ENCODE measurements at places on chromosomes 12 and 14.

GRCh38 chr12:47945341-47945728, 18.1 kb upstream of the TMEM106C start:
- no peak for DNase-seq

GRCh38 chr12:51871126-51871525, 16.8 kb upstream of the ANKRD33 start:
- no peak for DNase-seq

GRCh38 chr12:47022296-47022695, 57.1 kb upstream of the PCED1B start:
- peak; percentile 20 for DNase-seq

DNA sequence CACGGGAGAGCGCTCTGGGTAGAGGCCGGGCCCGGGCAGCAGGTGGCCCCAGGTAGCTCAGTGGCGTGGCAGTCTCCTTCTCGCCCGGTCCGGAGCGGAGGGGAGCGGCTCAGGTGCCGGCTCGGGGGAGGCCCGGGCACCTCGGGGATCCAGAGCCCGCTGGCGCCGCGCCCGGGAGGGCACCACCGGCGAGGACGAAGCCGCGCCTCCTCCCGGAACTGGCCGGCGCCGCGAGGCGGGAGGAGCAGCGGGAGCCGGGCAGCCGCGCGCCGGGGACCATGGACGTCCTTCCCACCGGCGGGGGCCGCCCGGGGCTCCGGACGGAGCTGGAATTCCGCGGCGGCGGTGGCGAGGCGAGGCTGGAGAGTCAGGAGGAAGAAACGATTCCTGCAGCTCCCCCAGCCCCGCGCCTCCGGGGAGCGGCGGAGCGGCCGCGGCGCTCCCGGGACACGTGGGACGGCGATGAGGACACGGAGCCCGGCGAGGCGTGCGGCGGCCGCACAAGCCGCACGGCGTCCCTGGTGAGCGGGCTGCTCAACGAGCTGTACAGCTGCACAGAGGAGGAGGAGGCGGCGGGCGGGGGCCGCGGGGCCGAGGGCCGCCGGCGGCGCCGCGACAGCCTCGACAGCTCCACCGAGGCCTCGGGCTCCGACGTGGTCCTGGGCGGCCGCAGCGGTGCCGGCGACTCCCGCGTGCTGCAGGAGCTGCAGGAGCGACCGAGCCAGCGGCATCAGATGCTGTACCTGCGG, 21.5 kb upstream of the GNS start:
- DNase-seq = no peak

DNA sequence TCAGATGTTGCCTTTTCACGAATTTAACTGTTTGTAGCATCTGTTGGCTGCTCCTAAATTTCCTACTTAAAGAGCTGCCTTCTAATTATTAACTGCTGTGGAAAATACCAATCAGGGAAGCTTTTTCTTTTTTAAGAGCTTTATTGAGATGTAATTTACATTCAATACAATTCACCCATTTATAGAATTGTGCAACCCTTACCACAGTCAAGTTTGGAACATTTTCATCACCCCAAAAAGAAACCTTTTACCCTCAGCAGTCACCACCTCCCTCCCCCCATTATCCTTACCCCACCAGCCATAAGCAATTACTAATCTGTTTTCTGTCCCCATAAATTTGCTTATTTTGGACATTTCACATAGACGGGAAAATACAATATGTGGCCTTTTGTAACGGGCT, 1.4 kb downstream of the PCNX4 start:
- peak; percentile 22 for DNase-seq

DNA sequence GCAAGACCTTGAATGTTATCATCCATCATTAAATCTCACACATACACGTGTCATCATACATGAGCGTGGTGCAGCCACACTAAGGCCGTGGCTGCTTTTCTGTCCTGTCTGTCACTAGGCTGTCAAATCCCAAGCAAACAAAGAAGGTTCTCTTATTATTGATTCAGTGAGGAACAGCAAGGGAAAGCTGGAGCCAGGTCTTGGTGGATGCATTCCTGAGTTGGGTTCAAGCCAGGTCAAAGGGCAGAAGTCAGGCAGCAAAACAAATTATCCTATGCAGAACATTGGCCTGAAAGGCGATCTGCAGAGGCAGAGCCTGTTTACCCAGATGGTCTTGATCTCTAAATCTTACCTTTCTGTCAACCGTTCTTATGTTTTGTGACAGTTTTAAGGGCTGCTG, 252.3 kb downstream of the NEDD1 start:
- DNase-seq = no peak
